ENCODE measurements at places on chromosomes 7 and 10.

DNA sequence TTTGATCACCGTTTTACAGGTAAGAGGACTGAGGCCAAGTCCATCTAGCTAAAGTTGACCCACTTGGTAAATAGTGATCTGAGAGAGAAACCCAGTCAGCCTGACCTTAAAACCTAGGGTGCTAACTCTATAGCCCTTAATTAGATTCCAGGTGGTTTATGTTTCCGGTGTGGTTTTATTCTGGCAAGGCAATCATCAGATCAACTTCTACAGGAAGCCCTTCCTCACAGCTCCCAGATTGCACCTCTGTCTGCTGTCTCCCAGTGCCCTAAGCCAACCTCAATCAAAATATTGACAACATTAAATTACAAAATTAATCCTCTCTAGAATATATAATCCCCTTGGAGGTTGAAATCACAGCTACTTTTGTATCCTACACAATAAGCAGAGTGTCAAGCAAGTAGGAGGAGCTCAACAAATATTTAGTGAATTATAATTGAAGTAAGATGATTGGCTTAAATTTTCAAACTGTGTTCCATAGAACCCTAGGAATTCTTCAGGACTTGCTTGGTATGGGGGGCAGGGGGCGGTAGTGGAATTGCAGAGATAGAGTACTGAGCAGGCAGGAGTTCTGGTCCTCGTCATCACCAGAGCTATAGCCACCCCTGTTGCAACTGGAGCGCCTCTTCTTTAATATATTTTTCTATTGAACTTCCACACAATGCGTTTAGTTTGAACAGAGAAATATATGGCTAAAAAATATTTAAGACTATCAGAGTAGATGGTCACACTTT is 692.8 kb upstream of the LRRN3 start:
- peaks cover 2% of the 10 kb centered on the region for H3K27me3 ChIP-seq
- no peak overlapping the region for H3K4me3 ChIP-seq
- H3K4me1 ChIP-seq: peaks cover 2% of the 10 kb centered on the region
- no peak overlapping the region for H3K27ac ChIP-seq

GRCh38 chr7:151299940-151300645 is 41.5 kb upstream of the NUB1 start:
- peaks cover 5% of the 10 kb centered on the region for H3K27me3 ChIP-seq
- H3K4me3 ChIP-seq: no peak overlapping the region
- H3K36me3 ChIP-seq: peaks cover 5% of the 10 kb centered on the region
- H3K4me1 ChIP-seq: peaks cover 13% of the 10 kb centered on the region
- DNase-seq: no peak
- H3K27ac ChIP-seq: no peak overlapping the region

GRCh38 chr10:122435212-122435827 is 19.1 kb upstream of the ARMS2 start:
- peaks cover 8% of the 10 kb centered on the region for H3K4me1 ChIP-seq
- no peak overlapping the region for H3K4me3 ChIP-seq
- H3K36me3 ChIP-seq: peaks cover 6% of the 10 kb centered on the region
- H3K27me3 ChIP-seq: peaks cover 1% of the 10 kb centered on the region

- no peak for DNase-seq
- H3K27ac ChIP-seq: no peak overlapping the region
- no peak overlapping the region for H3K4me3 ChIP-seq
- H3K4me1 ChIP-seq: peaks cover 7% of the 10 kb centered on the region
Measured at GRCh38 chr7:30225863-30226613, 58.4 kb upstream of the ZNRF2 start.

GRCh38 chr10:111077785-111078504 is 1.1 kb downstream of the ADRA2A start:
- no peak overlapping the region for H3K27ac ChIP-seq
- H3K4me3 ChIP-seq: no peak overlapping the region
- peaks cover 6% of the 10 kb centered on the region for H3K4me1 ChIP-seq
- peaks cover 5% of the 10 kb centered on the region for H3K36me3 ChIP-seq
- peaks cover 12% of the 10 kb centered on the region for H3K27me3 ChIP-seq

- H3K27ac ChIP-seq: no peak overlapping the region
- no peaks in the 10 kb centered on the region for H3K4me1 ChIP-seq
- no peak for DNase-seq
- H3K27me3 ChIP-seq: no peaks in the 10 kb centered on the region
Measured at GRCh38 chr7:133936074-133936473, 191.1 kb upstream of the LRGUK start.

- H3K4me3 ChIP-seq: no peak overlapping the region
- DNase-seq: no peak
- no peaks in the 10 kb centered on the region for H3K36me3 ChIP-seq
- no peak overlapping the region for H3K27ac ChIP-seq
- H3K27me3 ChIP-seq: no peaks in the 10 kb centered on the region
Measured at GRCh38 chr7:20199015-20199737, 18.0 kb downstream of the MACC1 start.

DNA sequence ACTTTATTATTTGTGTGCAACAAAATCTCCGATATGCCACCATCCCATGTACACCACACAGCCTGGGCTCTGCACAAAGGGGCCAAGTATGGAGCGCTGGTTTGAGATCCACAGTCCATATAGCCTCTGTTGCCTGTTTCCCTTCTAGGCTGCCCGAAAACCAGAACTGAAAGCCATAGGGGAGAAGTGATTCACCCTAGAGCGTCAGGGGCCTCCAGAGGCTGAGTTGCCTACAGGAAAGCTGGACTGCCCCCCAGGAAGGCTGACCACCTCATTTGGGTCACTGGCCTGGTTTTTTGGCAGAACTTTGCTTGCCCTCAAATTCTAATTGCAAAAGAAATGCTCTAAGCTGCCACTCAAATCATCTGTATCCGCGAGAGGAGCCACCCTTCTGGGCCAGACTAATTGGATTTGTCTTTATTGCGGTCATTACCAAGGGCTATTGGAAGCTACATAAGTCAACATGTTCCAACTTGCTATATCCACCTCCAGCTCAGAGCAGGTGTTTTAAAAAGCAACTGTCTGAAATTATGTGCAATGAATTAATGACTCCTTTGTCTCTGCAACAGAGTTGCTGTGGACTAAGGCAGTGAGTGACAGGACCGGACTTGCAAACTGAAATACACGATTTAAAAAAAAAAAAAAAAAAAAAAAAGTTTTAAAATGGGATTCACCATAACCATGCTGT is 28.3 kb upstream of the FRMD4A start:
- H3K4me3 ChIP-seq: no peak overlapping the region
- no peak overlapping the region for H3K27ac ChIP-seq
- H3K27me3 ChIP-seq: peaks cover 2% of the 10 kb centered on the region
- no peaks in the 10 kb centered on the region for H3K36me3 ChIP-seq

DNA sequence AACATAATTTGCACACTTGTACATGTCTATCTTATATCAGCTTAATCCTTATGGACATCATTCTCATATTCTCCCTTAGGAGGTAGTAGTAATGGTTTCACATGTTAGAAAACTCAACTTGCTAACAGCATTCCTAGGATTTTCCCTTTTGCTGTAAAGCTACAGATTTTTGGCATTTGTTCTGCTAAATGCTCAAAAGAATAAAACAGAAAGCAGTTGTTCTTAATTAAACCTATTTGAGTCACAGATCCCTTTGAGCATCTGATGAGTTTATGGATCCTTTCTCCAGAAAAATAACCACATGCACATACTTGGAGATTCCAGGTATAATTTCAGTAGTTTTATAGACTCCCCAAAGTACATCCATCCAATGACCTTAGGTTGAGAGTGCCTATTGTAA is 122.9 kb upstream of the BET1 start:
- no peaks in the 10 kb centered on the region for H3K36me3 ChIP-seq
- no peak overlapping the region for H3K4me3 ChIP-seq
- H3K27ac ChIP-seq: no peak overlapping the region
- H3K4me1 ChIP-seq: no peaks in the 10 kb centered on the region
- no peaks in the 10 kb centered on the region for H3K27me3 ChIP-seq

DNA sequence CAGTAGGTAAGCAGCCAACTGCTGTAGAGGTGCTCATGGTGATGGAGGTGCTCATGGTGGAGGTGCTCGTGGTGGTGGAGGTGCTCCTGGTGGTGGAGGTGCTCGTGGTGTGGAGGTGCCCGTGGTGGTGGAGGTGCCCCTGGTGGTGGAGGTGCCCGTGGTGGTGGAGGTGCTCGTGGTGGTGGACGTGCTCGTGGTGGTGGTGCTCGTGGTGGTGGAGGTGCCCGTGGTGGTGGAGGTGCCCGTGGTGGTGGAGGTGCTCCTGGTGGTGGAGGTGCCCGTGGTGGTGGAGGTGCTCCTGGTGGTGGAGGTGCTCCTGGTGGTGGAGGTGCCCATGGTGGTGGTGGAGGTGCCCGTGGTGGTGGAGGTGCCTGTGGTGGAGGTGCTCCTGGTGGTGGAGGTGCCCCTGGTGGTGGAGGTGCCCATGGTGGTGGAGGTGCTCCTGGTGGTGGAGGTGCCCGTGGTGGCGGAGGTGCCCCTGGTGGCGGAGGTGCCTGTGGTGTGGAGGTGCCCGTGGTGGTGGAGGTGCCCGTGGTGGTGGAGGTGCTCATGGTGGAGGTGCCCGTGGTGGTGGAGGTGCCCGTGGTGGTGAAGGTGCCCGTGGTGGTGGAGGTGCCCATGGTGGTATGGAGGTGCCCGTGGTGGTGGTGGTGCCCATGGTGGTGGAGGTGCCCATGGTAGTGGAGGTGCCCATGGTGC is 517.3 kb downstream of the PTPRN2 start:
- H3K4me3 ChIP-seq: peak overlapping the region; percentile 21
- peaks cover 23% of the 10 kb centered on the region for H3K27me3 ChIP-seq
- no peak for DNase-seq
- peaks cover 41% of the 10 kb centered on the region for H3K36me3 ChIP-seq
- H3K27ac ChIP-seq: no peak overlapping the region
- no peaks in the 10 kb centered on the region for H3K4me1 ChIP-seq

GRCh38 chr7:155844526-155844925 is 32.3 kb upstream of the SHH start:
- no peak for DNase-seq
- H3K27ac ChIP-seq: no peak overlapping the region
- peaks cover 12% of the 10 kb centered on the region for H3K4me1 ChIP-seq
- no peak overlapping the region for H3K4me3 ChIP-seq
- H3K36me3 ChIP-seq: no peaks in the 10 kb centered on the region
- H3K27me3 ChIP-seq: peaks cover 4% of the 10 kb centered on the region

- H3K4me1 ChIP-seq: no peaks in the 10 kb centered on the region
- no peaks in the 10 kb centered on the region for H3K36me3 ChIP-seq
- no peak overlapping the region for H3K27ac ChIP-seq
- no peak overlapping the region for H3K4me3 ChIP-seq
- no peaks in the 10 kb centered on the region for H3K27me3 ChIP-seq
Measured at GRCh38 chr7:130218806-130219620, 11.4 kb downstream of the SSMEM1 start.

Measured in endothelial cell (in vitro differentiated cells).